ENCODE measurements at places on chromosomes 5 and 9. TPM values are rescaled to one million over a fixed set of nuclear protein-coding genes. Genes with fewer than 3 reads are reported as not detected.

CDH9 gene
- total RNA-seq, result not detected

TTC33 gene
- total RNA-seq, result 17.3 TPM

ARHGEF28 gene
- 11.6 TPM for total RNA-seq

IFNA2 gene
- not detected for total RNA-seq

FGD3 gene
- 0.16 TPM for total RNA-seq

SPATA31C1 gene
- total RNA-seq, result not detected

TAF11L10 gene
- not detected for total RNA-seq

CAMK4 gene
- total RNA-seq, result 0.07 TPM

PCDHGA10 gene
- total RNA-seq, result not detected

IFNK gene
- not detected for total RNA-seq

NMRK1 gene
- 4.4 TPM for total RNA-seq

PCDHB11 gene
- total RNA-seq, result 0.07 TPM

PCDHB12 gene
- not detected for total RNA-seq

PALM2AKAP2 gene
- total RNA-seq, result 0.36 TPM

TAL2 gene
- total RNA-seq, result 0.12 TPM

RMRP gene
- total RNA-seq, result 7.0 TPM

LEAP2 gene
- total RNA-seq, result 0.65 TPM

PTPRD gene
- total RNA-seq, result 0.35 TPM

HNRNPA0 gene
- total RNA-seq, result 46.7 TPM

EQTN gene
- total RNA-seq, result not detected

ADAMTS16 gene
- 1.4 TPM for total RNA-seq

TMEM252 gene
- not detected for total RNA-seq

N4BP3 gene
- 0.98 TPM for total RNA-seq

ENTREP1 gene
- 0.74 TPM for total RNA-seq

TDRD7 gene
- total RNA-seq, result 14.2 TPM

Measured in A549 treated with AZD2906 at 1 μM for 4 hours (cell line).